ENCODE measurements at places on chromosomes 1 and 21.
A peak's percentile ranks its signal among the peaks of the same experiment; 100 is the strongest.

DNA sequence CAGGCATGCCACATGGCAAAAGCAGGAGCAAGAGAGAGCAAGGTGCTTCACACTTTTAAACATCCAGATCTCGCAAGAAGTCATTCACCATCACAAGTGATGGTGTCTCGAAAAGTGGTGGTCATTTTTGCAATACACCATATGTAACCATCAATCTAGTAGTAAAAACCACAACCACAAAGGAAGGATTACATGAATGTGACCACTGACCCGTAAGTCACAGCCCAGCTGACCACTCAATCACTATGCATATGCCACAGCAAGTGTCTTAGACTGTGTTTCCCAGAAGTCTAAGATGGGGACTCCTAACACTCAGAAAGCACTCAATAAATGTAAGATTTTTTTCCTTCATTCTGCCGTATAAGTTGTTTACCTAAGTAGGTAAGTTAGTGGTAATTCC is 76.9 kb downstream of the FH start:
- DNase-seq = no peak

DNA sequence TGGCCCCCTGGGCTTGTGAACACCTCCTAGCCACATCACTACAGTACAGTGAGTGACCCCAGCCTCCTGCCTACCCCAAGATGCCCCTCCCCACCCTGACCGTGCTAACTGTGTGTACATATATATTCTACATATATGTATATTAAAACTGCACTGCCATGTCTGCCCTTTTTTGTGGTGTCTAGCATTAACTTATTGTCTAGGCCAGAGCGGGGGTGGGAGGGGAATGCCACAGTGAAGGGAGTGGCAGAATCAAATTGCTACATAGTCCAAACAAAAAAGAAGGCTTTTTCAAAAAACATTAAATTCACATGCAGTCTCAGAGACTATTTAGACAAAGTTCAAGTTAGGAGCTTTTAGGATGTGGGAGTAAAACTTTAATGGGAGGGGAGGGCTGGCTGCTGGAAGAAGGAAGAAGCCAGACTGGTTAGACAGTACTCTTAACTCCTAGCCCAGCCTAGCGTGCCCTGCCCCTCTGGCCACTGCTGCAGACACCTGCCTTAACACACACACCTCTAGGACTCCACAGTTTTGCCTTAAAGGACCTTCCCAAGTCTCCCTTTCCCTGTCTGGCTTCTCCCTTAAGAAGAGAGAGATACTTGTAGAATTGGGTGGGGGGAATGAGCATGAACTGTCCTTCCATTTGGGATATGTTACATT is 9.4 kb downstream of the PEA15 start:
- DNase-seq = no peak

DNA sequence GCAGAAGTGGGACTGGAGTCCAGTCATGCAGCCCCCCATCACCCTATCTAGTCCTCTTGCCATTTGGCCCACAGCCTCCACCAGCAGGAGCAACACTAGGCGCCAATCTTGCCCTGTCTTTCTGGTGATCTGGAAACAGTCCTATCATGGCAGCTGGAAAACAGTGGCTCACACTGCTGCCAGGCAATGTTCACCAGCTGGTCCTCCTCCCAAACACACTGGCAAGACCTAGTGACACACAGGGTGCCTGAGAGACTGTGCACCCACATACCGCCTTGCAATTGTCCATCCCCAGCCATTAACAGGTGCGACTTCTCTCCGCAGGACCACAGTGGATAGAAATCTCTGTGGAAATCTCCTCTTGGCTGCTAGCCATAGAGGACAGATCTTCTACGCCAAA is 105.5 kb downstream of the HIVEP3 start:
- no peak for DNase-seq

DNA sequence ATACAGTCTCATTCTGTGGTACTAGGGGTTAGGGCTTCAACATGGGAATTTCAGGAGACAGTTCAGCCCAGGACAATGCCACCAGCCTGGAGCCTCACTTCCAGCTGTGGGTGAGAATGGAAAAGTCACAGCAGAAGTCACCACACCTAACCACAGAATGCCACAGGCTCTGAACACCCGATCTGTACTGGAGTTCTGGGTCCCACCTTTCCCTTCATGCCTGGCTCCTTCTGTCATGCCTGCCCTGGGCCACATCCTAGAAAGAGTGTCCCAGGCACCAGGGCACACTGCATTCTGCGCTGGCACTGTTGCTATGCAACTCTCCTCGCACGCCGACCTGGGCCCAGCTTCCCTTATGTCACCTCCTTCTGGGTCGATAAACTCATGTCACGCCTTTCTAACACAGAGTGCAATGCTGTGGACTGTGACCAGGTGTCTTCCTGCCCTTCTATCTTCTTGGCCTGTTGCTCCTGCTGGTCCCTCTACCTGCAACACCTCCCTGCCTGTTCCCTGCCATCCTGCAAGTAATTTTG is 21.2 kb downstream of the RCSD1 start:
- DNase-seq = no peak

GRCh38 chr1:157831968-157832626 is 9.5 kb downstream of the CD5L start:
- no peak for DNase-seq

GRCh38 chr1:190124068-190124467 is 353.6 kb downstream of the BRINP3 start:
- DNase-seq = no peak

GRCh38 chr1:23019094-23019862 is at the start of gene KDM1A:
KDM1A (plus strand) TSS chr1:23019468; CDS start chr1:23019597, 129 bp downstream.
- peak; percentile 93 for DNase-seq

DNA sequence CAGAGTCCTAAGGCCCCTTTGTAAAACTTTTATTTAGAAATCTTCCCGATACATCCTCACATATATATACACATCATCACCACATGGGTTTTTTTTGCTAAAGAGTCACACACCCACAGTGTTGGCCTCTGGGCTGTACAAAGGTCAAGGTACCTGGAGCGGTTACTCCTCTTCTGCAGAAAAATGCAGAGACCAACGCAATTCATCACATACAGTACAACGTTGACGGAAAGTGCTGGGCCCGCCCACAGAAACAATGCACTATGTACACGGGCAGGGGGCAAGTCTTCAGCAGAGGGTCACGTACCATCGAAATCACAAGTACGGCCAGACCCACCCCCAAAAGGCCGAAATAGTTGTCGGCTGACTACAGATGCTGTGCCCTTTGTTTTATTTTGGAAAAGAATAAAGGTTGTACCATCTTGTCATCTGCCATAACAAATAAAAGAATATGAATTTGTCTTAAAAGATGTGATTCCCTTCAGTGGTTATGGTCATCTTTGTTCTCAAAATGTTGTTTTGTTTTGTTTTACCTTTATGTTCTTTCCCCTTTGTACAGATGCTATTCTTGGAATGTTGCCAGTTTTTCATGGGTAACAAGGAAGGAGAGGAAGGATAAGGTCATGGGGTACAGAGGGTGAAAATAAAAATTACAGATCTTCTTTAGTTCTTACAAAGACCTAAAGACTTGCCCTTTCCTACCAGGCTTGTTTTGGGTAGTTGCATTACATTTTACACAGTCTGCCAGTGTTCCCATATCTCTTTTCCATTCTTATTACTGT is 15.6 kb downstream of the TAL1 start:
- DNase-seq = no peak

DNA sequence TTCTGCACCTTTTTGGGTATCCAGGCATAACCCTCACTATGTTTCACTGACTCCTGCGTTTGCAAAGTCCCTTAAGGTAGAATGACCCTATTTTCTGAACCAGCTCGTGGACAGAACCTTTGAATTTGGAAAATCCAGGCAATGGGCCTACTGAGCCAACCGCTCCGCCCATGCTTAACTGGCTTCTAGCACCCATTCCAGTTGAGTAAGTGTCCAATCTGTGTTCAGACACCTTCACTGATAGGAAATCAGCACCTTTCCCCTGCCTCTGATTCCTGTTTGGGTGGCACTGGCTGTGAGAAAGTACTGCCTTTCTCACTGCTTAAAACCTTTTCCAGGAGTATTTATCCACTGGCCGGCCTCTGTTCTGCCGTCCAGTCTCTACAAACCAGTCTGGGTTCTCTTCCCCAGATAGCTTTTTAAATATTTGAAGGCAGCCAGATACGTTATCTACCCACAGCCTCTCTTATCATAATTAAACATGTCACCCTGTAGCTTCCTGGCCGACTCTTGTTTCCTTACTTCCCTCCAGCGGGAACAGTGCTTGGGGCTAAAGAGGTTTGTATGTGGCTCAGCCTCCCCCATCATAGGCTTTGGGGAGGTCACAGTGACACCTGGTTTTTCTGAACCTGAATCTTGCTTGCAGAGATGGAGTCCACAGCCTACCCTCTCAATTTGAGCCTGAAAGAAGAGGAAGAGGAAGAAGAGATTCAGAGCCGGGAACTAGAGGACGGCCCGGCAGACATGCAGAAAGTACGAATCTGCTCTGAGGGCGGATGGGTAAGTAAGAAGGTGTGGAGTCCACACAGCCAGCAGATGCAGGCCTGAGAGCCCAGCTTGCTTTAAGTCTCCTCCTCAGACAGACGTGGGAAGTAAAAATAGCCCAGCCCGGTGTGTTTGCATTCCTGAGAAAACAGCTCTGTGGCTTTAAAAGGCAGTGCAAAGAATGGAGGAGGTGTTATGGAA is 1.3 kb downstream of the POGK start:
- DNase-seq = no peak

GRCh38 chr1:8097077-8097799 is 71.1 kb upstream of the ERRFI1 start:
- peak; percentile 97 for DNase-seq

Data from SW 1271 (cell line).